ENCODE measurements at places on chromosomes 6 and 20.

DNA sequence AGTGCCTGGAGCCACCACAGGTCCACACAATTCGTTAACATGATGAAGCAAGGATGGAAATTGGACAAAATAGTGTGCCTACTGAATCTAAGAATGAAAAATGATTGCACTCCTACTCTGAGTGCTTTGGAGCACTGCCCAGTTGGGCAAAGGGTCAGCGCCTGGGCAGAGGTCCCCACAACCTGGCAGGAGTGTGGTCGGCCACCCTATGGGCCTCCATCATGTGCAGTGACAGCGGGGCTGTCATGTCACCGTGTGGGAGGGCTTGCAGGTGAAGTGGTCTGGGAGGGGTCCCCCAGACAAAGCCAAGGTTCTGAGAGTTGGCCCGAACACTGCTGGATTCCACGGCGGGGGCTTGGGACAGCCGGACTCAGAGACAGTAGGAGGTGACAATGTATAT is 36.2 kb upstream of the CD93 start:
- no peak for DNase-seq

- no peak for DNase-seq
These were observed 152.9 kb downstream of the SIM1 start for GRCh38 chr6:100311707-100312251.

DNA sequence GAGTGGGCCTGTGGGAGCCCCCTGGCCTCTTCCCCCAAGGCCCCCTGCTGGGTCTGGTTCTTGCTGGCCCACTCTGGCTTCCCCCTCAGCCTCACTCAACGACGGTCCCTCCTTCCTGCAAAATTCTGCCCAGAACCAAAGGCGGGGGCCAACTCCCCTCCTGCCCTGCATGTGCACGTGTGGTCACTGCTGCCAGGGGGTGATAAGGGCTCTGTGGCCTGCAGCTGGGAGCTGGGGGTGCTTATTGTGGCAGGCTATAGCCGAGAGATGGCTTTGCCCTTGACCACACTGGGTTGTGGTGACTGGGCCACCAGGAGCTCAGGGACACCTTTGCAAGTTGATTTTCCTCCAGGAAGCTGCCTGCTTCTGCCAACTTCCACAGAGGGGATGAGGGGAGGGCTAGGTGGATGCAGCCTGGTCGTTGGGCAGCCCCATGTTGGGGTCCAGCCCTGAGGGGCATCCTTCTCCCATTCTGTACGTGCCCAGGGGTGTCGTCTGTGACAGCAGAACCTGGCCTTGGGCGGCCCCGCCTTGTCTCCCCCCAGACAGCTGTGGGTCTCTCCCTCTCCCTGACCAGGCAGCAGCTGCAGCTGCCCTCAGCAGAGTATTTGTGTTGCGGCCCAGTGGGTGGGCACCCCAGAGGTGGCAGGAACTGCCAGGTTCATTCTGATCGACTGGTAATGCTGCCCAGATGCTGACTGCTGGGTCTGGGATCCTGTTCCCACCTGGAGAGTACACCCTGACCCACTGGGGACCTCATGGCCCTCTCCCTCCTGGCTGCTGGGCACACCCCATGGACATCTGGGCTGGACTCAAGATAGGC is 5.6 kb downstream of the TCEA2 start:
- no peak for DNase-seq

GRCh38 chr20:31515072-31515774 is 981 bp downstream of the HM13 start:
- no peak for DNase-seq

- DNase-seq: no peak
These were observed 117.4 kb upstream of the ARID1B start for GRCh38 chr6:156659822-156660198.

DNA sequence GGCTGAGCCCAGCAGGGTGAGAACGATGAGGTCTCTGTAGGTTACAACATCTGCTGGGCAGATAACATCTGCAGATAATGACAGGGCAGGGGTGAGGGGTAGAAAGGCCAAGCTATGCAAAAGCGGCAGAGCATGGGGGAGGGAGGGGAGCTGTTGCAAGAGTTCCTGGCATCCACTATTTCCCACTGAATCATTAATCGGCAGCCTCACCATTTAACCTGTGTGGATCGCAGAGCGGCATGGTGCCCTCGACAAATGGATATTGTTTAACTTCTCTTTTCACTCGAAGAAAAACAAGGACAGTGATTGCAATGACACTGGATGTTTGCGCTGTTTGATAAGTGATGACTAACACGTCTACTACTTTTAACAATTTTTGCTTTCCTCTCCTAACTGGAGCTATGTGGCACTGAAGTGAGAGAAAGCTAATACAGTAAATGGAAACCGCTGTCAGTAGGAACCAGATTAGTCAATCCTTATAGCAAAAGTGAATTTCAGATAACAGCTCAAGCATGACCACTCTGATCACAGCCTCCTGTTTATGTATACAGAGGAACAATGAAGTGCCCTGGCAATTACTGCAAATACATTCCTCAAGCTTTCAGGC is 381.5 kb downstream of the TFAP2A start:
- DNase-seq: no peak

- no peak for DNase-seq
These were observed 23.1 kb upstream of the ZMYND8 start for GRCh38 chr20:47379433-47380150.

DNA sequence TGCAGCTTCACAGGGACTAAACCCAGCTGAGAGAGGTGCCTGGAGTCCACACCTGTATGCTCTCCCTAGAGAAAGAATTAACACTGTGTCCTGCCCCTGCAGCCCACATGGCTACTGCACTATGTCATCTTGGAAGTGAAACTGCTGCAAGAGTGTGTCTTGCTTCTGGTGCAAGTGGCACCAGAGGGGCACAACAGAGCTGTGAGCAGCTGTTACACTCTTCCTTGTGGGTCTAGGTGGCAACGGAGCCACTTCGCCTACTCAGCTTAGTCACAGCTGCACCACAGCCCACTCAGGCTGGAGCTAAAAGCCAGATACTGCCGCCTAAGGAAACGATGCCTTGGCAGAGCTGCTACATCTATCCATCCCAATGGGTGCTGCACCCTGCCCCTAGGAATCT is 391.4 kb downstream of the COL12A1 start:
- no peak for DNase-seq

GRCh38 chr6:42402184-42402583 is 49.5 kb downstream of the TRERF1 start:
- DNase-seq: no peak

GRCh38 chr20:19993958-19994669 is 23.0 kb upstream of the NAA20 start:
- no peak for DNase-seq

DNA sequence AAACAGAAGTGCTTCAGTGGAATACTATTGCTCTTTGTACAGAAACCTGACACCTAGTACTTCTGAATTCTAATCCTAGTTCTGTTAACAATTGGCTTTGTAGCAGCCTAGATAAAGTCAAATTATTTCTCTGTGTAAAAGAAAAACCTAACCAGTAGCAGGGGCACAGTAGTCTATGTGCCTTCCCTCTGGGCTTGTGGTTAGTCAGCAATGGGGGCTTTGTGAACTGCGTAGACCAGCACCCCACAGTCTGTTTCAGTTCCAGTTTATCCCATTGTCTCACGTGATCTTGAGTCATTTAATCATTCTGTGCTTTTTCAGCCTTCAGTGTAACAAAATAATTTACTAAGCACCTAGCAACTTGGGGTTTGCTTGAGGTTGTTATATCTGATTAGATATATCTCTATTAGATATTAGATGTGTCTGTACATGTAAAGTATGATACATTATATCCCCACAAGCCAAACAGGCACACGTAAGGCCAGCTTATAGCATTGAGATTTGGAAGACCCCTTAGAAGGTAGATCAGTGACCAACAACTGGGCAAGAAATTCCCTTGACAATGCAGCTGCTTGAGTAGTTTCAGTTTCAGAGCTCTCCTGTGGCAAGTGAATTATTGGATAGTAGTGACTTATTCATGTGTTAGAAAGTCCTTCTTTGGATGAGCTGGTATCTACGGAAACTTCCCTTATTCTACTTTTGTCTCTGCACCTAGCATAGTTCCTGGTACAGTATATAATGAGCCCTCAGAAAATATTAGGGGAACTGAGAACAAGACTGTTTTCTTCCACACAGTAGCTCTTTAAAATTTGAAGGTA is 27.9 kb upstream of the CCR6 start:
- no peak for DNase-seq

GRCh38 chr6:148573922-148574321 is 172.9 kb upstream of the UST start:
- no peak for DNase-seq

GRCh38 chr6:137181891-137182653 is 8.6 kb upstream of the IL22RA2 start:
- no peak for DNase-seq

- DNase-seq: no peak
These were observed 2.7 kb upstream of the RAET1L start for GRCh38 chr6:150027806-150028565.

DNA sequence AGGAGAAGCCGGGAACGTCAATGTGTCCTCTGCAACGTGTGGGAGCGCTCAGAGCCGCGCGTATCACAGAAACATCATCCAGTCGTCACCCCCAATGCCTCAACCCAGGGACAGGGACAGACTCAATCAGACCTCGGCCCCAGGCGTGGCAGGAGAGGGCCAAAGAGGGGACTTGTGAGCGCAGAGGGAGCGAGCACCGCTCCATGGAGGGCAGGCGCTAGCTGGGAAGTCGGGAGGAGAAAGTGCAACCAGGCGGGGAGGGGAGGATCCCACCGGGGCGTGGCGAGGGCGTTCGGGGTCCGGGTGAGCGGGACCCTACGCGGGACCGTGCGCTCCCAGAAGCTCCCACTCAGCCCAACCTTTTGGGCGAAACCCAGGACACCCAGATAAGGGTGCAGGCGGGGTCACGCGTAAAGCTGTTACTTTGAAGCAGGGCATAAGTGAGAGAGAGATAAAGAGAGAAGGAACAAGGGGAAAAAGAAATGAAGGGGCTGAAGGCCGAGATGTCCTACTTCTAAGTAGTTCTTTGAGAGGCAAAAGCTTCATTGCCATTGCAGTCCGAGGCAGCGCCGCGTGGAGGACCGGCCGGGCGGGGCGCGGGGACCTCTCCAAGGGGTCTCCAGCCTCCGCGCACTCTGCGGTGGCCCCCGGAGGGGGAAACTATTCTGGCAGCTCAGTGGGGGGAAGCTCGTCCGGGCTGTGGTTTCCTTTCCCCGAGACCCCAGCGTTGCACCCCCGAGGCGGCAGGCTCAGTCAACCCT is 862 bp upstream of the SOBP start:
- DNase-seq: peak; percentile 20

GRCh38 chr20:44003609-44004008 is 89.0 kb downstream of the TOX2 start:
- no peak for DNase-seq

DNA sequence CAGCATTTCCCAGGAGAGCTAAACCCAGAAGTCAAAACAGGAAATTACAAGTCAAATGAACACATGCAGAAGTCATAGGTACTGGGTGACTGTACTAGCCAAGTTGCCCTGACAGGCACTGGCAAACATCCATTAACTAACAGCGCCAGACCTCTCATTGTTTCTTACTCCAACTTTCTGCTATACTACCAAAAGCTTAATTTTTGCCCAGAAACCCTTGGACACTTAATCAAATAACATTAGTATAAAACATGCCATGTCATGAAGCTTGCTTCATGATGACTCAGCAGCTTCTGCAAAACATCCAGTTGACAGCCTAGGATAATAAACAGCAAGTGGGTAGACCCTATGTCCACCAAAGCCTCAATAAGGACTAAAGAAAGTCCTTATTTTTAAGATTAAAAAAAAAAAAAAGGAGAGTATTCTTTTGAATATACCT is 3.5 kb downstream of the NUP153 start:
- peak; percentile 29 for DNase-seq

DNA sequence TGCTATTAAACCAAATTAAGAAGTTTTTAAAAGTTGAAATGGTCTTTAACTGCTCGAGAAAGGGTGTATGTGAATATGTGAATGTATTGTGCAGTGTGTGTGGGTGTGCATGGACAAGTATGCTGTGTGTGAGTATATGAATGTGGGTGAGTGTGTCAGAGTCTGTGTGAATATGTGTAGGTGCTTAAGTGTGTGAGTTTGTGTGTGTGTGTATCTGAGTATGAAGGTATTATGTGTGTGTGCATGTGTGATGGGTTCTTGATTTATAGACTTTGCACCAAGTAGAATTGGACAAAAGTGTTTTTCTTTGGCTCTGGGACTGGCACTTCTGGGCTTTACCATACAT is 21.6 kb downstream of the EYA2 start:
- no peak for DNase-seq
